ENCODE measurements at places on chromosomes 3 and 15. TPM values are rescaled to one million over a fixed set of nuclear protein-coding genes. Genes with fewer than 3 reads are reported as not detected.
A peak's percentile ranks its signal among the peaks of the same experiment; 100 is the strongest.

DNA sequence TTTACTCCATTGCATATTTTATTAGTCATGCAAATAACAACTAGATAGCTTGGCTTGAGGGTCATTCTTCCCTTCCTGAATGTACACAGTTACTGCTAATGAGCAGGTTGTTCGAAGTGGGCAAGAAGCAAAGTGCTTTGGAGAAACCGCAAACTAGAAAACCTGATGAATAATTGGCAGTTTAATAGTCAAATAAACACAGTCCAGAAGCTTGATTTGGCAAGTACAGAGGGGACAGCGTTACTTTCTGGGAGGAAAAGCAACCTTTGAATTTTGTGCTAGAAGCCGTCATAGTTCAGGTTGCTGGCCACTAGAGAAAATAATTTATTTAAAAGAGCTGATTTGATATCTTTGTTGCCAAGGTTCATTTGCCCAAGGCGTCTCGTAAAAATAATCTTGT is 94.9 kb downstream of the MFSD1 start:
- no peak overlapping the region for H3K4me3 ChIP-seq
- no peak overlapping the region for H3K27ac ChIP-seq
- no peaks in the 10 kb centered on the region for H3K4me1 ChIP-seq
- no peaks in the 10 kb centered on the region for H3K36me3 ChIP-seq
- no peaks in the 10 kb centered on the region for H3K27me3 ChIP-seq

DNA sequence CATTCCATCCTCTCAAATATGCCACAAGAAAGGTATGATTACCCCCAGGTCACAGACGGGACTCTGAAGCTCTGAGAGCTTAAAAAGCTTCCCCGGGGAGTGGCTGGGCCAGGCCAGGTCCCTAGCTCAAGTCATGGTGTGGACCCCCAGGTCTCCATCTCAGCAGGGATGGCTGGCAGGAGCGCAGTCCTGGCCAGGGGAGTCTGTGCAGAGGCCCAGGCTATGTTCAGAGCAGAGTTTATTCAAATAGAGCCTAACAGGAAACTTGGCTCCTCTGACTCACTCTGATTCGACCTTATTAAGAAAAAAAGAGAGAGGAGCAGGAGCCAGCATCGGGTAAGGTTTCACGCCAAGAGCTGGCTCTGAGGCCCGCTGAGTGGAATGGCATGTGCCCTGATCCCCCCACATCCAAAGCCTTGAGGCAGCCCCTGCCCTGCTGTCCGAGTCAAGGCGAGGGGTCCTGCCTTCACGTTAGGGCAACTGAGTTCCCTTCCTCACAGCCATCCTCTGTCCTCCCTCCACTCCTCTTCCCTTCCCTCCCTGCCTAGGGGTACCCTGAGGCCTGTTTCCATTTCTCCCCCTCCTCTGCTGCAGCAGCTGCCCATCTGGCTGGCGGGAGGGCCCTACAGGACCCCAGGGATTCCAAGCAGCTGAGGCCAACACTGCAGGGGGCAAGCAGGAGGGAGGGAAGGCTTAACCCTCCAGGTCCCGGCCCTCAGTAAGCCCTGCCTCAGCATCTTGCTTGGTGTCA is 1.9 kb upstream of the LOXL1 start:
- no peaks in the 10 kb centered on the region for H3K36me3 ChIP-seq
- H3K27me3 ChIP-seq: no peaks in the 10 kb centered on the region
- H3K27ac ChIP-seq: peak overlapping the region; percentile 88
- peak; percentile 60 for DNase-seq

- H3K27me3 ChIP-seq: no peaks in the 10 kb centered on the region
- no peak for DNase-seq
- H3K4me1 ChIP-seq: peaks cover 49% of the 10 kb centered on the region
- H3K4me3 ChIP-seq: no peak overlapping the region
These were observed 2.6 kb downstream of the ZNF710 start for GRCh38 chr15:90003736-90004135.

DNA sequence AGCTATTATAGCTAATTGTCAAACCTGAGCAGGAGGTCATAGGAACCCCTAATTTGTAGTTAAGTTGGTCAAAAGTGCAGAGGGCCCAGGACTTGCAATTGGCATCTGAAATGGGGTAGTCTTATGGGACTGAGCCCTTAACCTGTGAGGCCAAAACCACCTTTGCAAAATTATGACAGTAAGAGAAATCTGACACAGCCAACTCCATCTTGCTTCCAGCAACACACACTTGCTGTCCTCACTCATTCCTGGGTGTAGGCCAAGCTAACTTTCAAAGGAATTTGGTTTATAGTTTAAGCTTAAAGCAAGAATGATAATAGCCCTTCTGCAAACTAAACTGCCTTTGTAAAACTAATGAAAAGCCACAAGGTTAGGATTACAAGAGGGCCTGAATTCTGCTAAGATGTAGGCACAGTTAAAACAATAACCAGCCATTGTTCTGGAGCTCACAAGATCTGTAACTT is 57.6 kb upstream of the FRMD4B start:
- DNase-seq: no peak
- no peak overlapping the region for H3K27ac ChIP-seq
- no peaks in the 10 kb centered on the region for H3K27me3 ChIP-seq
- H3K4me1 ChIP-seq: peaks cover 19% of the 10 kb centered on the region
- H3K36me3 ChIP-seq: no peaks in the 10 kb centered on the region

DNA sequence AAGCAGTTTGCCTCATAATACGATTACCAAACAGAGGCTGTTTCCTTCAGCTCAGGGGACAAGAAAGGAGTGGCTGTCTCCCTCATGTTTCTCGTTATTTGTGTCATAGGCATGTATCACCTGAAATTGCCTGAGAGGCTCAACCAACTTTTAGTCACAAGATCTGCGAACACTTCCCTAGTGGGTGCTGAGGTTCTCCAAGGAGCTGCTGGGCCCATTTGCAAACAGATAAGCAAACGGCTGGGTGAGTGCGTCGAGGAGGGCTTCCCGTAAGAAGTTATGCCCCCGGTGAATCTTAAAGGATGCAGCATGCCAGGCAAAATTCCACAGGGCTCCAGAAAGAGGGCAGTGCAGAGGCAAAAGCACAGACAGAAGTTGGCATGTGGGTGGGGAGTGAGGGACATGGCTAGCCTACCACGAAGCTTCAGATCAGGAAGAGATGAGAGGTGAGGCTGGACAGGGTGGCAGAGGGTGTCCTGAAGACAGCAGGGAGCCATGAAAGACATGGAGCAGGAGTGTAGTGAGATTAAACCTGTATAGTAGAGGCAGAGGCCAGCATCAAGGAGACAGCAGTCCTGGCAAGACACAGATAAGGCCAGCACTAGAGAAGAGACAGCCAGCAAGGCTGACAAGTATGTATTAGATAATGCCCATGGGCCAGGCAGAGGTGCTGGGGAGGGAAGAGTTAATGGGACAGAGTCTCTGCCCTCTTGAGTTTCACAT is 4.0 kb upstream of the GP9 start:
- peak overlapping the region; percentile 6 for H3K27ac ChIP-seq
- no peaks in the 10 kb centered on the region for H3K27me3 ChIP-seq
- no peak overlapping the region for H3K4me3 ChIP-seq
- H3K36me3 ChIP-seq: no peaks in the 10 kb centered on the region
- no peak for DNase-seq

Gene PXYLP1
- total RNA-seq: 25.8 TPM

Gene SETD5
- total RNA-seq: 75.2 TPM

Gene GUCA1C
- 0.28 TPM for total RNA-seq

Gene GP9
- total RNA-seq: not detected

Gene CFAP100
- not detected for total RNA-seq

Gene HHATL
- total RNA-seq: not detected
